ENCODE measurements at places on chromosomes 1 and 21.

DNA sequence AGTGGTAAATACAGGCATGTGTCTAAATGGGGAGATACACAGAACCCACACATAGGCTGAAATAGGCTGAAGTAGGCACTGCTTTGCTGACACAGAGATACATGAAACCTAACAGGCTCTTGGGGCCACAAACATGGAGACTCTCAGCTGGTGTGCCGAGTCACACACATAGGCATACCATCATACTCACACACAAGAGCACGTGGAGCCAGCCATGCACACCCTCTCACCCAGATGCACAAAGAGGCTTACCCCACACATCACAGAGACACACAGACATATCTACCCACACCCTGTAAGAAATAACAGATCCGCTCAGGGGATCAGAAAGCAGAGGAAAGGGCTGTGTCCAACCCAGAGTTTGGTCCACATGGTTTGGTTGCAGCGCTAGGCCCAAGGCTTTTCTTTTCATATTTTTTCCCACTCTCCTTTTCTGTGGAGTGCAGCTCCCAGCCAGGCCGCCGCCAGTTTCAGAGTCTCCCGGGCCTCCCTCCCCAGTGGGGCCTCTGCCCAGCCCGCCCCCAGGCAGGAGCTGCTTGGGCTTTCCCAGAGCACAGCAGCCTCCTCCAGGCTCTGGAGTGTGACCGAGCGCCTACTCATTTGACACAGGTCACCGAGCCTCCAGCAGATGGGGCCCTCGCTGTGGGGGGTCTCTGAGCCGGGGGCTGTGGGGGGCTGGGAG lies 3.9 kb upstream of the POU3F1 start:
- no peak for DNase-seq

DNA sequence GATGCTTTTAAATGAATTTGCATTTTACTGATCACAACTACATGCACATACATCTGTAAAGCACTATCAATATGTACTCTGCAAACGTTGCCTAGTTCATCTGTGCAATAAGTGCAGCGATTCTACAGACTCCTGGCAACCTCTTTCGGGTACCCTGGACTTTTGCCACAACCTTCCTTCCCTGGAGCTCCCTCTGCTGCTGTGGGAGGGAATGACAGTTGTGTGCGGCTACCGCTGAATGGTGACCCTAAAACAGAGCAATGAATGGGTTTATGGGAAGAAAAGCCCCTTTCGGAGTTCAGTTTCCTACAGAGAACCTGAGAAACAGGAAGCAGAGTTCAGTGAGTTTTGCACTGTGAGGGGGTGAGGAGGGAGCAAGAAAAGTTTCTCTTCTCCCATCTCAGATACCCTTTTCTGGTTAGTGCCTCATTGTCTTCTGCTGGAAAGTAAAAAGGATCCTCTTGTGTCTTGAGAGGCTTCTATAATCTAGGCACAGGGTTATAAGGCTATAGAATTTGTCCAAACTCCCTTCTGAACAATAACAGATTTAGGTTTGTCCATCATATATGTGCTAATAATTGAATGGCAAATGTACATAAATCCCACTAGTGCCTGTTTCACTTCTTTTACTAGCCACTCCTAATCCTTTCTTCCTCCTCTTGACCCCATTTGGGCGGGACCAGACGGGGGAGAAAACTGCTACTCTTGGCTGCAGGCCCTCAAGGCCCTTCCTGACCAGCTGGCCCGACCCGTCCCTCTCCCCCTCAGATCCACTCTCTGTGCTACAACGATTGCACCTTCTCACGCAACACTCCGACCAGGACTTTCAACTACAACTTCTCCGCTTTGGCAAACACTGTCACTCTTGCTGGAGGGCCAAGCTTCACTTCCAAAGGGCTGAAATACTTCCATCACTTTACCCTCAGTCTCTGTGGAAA lies 19.8 kb upstream of the SARS1 start:
- DNase-seq, result peak; percentile 27

DNA sequence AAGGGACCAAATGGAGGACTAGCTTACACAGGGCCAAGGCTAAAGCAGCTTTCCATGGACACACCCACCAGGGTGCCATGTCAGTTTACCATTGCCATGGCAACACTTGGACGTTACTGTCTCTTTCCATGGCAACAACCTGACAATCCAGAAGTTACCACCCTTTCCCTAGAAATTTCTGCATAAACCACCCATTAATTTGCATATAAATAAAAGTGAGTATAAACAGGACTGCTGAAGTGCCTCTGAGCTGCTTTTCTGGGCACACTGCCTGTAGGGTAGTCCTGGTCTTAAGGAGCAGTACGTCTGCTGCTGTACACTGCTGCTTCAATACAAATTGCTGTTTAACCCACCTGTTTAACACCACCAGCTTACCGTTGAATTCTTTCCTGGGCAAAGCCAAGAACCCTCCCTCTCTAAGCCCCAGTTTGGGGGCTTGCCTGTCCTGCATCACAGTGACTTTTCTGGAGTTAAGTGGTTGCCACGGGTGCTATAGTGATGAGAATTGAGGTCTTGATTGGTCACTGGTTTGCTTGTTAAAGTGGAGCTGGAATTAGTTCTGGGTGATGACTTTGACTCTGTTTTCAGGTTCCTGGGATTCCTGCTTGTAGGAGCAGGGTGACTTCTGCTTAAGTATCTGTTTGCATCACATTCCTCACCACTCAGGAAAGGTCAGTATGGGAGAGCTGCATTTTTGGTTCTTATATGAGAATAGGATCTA lies 83.2 kb downstream of the CLDN17 start:
- DNase-seq, result peak; percentile 21

DNA sequence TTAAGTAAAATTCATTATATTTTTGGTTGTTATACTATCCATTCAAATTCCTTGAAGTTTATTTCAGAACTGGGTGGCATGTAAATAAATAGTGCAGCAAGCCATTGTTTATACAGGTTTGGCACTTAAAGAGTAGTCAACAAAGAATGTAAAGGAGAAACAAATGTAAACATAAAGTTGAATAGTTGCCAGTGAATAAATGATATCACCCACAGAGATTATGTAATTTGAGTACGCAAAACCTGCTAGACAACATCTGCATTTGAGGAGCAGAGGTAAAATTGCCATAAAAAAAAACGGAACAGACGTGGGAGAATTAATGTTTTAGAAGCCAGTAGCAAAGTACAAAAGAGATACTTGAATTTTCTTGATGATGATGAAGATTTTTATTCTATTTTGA lies 111.6 kb downstream of the ADGRL2 start:
- peak; percentile 72 for DNase-seq

DNA sequence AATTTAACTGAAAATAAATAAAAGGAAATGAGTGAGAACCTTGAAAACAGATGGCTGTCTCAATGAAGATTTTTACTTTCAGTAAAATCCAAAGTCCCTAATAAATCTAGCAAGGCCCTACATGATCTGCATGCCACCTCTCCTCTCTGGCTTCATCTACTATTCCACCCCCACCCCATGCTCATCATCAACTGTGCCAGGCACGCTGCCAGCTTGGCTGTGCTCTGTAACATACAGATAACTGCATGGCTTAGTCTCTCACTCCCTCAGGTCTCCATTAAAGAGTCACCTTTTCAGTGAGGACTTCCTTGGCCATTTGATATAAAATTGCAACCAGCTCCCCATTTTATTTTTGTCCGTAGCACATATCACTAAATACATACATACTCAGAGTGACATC lies 26.7 kb downstream of the RGSL1 start:
- DNase-seq, result no peak

DNA sequence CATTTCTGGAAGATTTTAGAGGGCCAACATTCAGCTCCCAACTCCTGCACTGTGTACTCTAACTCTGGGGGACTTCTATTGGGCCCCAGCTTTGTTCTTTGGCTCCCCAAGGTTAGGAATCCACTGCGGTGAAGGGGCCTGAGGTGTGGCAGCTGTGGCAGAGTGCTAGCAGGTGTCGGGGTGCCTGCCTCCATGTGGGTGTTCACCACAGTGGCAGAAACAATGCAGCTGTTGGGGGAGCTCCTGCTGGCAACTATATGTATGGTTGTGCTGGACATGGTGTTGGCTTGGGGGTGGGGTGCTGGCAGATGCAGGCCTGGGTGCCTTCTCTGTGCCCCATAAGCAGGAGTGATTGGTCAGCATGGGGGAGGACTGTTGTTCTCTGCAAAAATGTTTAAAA lies 95.5 kb downstream of the ST6GALNAC3 start:
- no peak for DNase-seq

GRCh38 chr1:117044217-117044616 lies 15.9 kb upstream of the TTF2 start:
- DNase-seq, result no peak

Data from COR-L47 (cell line).